GM23338 (cell line): ENCODE measurements at places on chromosomes 11 and 22.

DNA sequence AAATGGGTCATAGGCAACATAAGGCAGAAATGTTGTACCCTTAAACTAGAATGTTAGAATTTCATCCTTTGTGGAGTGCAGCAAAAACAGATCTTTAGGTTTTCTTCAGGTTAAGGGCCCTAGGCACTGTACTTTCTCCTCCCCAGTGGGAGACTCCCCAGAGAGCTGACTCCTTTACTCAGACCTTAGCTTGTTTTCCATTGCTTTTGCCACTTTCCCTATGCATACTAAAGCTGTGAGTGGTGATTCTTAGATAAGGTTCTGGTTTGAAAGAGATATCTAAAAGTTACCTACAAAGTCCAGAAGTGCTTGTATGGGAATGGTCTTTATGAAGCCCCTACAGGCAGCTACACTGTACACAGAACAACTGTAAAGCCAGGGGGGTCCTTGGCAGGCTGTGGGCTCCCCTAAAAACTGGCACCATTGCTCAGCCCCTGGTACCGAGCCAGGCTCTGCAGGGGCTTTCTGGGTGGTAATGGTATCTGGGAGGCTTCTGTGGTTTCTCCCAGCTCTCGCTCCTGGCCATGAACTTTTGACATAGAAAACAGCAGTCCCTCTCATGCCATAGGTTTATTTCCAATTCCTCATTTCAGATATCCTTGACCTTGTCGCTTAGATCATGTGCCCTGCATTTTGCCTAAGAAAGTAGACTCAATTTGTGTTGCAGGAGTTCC lies 23.2 kb downstream of the AMOTL1 start:
- H3K27ac ChIP-seq: no peak overlapping the region
- no peaks in the 10 kb centered on the region; the same call in 1 of the 2 replicates for H3K4me1 ChIP-seq
- no peaks in the 10 kb centered on the region for H3K36me3 ChIP-seq
- DNase-seq: no peak

- H3K36me3 ChIP-seq: no peaks in the 10 kb centered on the region
- peak; percentile 4 for DNase-seq
- 0 out of 2 replicates have a peak, but pooled peaks cover 8% of the 10 kb centered on the region for H3K4me1 ChIP-seq
- H3K27ac ChIP-seq: no peak overlapping the region
- H3K27me3 ChIP-seq: no peaks in the 10 kb centered on the region
- H3K4me3 ChIP-seq: no peak overlapping the region
Observed at GRCh38 chr11:91308069-91308468, 916.5 kb upstream of the FAT3 start.

DNA sequence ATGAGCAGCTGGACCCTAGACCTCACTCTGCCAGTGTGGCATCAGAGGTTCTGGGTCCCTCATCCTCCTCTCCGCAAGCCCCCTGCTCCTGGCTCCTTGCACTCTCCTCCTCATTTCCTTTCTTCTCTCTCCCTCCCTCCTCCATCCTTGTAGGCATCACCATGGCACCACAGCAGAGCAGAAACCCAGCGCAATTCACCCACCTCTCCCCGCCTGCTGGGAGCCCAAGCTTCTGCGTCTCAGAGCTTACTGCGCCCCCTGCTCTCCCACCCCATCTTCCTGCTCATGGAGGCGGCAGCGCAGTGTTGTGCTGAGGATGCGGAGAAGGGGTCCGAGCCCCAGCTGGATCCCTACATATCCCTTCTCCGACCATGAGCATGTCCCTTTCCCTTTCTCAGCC lies 1.7 kb downstream of the CHRM1 start:
- peaks cover 43% of the 10 kb centered on the region for H3K27me3 ChIP-seq
- no peak overlapping the region for H3K4me3 ChIP-seq
- peaks cover 13% of the 10 kb centered on the region; the same call in 1 of the 2 replicates for H3K4me1 ChIP-seq

- H3K4me1 ChIP-seq: peaks cover 12% of the 10 kb centered on the region
- no peak overlapping the region for H3K4me3 ChIP-seq
- H3K36me3 ChIP-seq: no peaks in the 10 kb centered on the region
Observed at GRCh38 chr11:113034576-113034975, 73.4 kb downstream of the NCAM1 start.

DNA sequence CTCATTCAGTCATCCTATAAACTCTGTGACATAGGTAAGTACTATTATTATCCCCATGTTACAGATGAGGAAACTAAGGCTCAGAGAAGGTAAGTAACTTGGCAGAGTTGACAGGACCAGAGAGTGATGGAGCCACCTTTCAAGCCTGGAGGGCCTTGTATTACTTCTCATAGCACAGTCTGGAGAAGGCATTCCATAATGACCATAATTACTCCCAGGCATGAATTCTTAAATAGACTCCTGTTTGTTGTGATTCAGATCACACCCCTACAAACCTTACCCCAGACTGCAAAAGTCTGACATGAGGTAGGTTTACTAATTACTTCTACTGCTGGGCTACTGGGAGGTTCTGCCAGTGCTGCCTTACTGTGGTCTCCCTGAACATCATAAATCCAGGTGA lies 77.0 kb downstream of the CD44 start:
- no peak for DNase-seq
- no peak overlapping the region for H3K4me3 ChIP-seq
- H3K4me1 ChIP-seq: peaks cover 20% of the 10 kb centered on the region
- H3K27ac ChIP-seq: no peak overlapping the region

- H3K36me3 ChIP-seq: no peaks in the 10 kb centered on the region
- DNase-seq: no peak
- H3K27me3 ChIP-seq: no peaks in the 10 kb centered on the region
- H3K27ac ChIP-seq: no peak overlapping the region
Observed at GRCh38 chr22:20551805-20552442, 44.5 kb downstream of the MED15 start.

GRCh38 chr11:19747634-19748033 lies 35.0 kb downstream of the NAV2 start:
- H3K27me3 ChIP-seq: no peaks in the 10 kb centered on the region
- no peaks in the 10 kb centered on the region for H3K36me3 ChIP-seq
- no peak for DNase-seq

DNA sequence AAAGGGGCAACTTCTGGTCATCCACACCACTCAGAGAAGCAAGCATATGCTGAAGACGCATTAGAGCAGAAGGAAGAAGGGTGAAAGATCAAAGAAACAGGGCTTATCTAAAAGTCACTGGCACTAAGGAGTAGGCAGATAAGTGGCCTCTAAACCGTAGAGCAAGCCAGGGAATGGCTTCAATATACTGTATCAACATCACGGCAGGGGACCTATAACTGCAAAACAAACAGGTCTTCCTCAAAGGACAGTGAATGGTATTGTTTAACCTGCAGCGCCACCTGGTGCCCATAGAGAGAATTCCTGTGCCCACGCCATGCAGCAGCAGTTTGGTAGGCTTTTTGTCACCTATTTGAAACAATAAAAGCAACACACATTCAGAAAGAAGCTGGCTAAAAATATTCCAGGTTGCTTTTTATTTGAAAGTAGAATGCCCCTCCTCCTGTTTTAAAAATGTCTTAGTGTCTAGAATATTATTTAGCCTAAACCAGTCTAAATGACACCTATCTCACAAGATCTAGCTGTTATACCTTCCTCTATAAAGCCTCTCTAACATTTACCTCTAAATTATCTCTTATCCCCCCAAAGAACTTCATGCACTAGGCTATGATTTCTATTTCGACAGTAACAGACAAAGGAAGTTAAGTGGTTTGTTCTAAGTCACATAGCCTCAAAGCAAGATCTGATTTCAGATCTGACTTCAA lies 21.8 kb downstream of the SNX19 start:
- DNase-seq: peak; percentile 94
- peaks cover 16% of the 10 kb centered on the region; the same call in 1 of the 2 replicates for H3K4me1 ChIP-seq
- no peaks in the 10 kb centered on the region for H3K27me3 ChIP-seq

DNA sequence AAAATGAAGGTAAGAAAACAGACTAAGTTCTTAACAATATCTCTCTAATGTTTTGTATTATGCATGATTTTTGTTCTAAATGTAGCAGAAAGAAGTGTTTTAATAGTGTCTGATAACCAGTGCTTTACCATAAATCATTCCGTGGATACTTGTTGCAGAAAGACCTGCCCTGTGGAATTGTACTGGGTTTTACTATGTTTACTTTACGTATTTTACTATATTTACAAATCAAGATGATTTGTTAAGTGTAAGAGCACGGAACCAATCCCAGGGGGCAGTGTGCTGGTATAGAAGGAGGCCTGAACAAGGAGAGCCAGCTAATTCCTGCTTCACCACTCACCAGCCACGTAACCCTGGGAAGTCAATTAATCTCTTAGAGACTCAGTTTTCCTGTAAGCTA lies 1.4 kb downstream of the HTR3B start:
- H3K36me3 ChIP-seq: no peaks in the 10 kb centered on the region
- no peak overlapping the region for H3K4me3 ChIP-seq
- H3K27ac ChIP-seq: no peak overlapping the region
- no peaks in the 10 kb centered on the region for H3K27me3 ChIP-seq
- DNase-seq: peak; percentile 81

DNA sequence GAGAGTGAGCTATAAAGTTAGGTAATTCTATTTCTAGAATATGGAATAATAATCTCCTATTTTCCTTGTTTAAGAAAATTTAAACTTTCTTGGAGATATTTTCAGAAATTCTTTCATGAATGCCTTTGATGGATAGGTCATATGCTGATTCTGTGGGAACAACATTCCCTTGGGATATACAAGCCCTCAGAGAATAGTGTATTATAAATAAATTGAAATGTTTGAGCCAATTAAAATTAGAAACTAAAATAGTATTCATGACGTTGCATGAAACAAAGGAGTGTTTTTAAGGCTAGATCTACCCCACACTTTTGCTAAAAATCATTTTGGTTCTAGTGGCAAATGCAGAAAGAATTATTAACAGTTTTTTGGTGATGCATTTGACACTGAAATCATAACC lies 269.3 kb upstream of the ANO3 start:
- no peaks in the 10 kb centered on the region for H3K4me1 ChIP-seq
- H3K4me3 ChIP-seq: no peak overlapping the region
- H3K27me3 ChIP-seq: no peaks in the 10 kb centered on the region
- no peaks in the 10 kb centered on the region for H3K36me3 ChIP-seq
- H3K27ac ChIP-seq: no peak overlapping the region
